ENCODE measurements at places on chromosomes 3 and 15. TPM values are rescaled to one million over a fixed set of nuclear protein-coding genes. Genes with fewer than 3 reads are reported as not detected.
A peak's percentile ranks its signal among the peaks of the same experiment; 100 is the strongest.

- H3K27ac ChIP-seq, result peak overlapping the region; percentile 93
- no peaks in the 10 kb centered on the region for H3K36me3 ChIP-seq
- peaks cover 28% of the 10 kb centered on the region for H3K4me1 ChIP-seq
- no peak overlapping the region for H3K4me3 ChIP-seq
- no peaks in the 10 kb centered on the region for H3K27me3 ChIP-seq
These were observed 84.7 kb upstream of the PPIB start for GRCh38 chr15:64247535-64247905.

ANKUB1 gene
- total RNA-seq, result not detected

DNA sequence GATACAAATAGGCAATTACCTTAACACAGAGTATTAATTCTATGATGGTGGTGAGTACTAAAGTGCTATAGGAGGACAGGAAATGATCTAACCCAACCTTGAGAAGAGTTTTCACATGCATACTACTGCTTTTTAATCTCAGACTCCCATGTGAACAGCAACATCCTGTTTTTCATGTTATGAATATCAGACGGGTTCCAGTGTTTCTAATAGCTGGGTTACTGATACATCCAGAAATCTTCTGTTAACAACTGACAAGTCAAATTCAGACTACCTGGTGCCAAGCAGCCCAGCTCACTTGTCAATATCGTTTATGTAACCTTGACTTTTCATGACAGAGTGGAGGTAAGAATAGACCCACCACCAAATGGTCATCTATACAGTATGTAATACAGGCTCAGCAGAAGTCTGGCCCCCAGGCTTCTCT, 220.2 kb upstream of the COL8A1 start:
- no peaks in the 10 kb centered on the region for H3K27me3 ChIP-seq
- DNase-seq, result no peak
- no peak overlapping the region for H3K27ac ChIP-seq
- no peaks in the 10 kb centered on the region for H3K36me3 ChIP-seq

CD200 gene
- 11.1 TPM for total RNA-seq

FOXB1 gene
- 1.3 TPM for total RNA-seq

- H3K27me3 ChIP-seq, result no peaks in the 10 kb centered on the region
- H3K4me1 ChIP-seq, result no peaks in the 10 kb centered on the region
- DNase-seq, result no peak
These were observed 36.8 kb upstream of the CCDC50 start for GRCh38 chr3:191292243-191293015.

DNA sequence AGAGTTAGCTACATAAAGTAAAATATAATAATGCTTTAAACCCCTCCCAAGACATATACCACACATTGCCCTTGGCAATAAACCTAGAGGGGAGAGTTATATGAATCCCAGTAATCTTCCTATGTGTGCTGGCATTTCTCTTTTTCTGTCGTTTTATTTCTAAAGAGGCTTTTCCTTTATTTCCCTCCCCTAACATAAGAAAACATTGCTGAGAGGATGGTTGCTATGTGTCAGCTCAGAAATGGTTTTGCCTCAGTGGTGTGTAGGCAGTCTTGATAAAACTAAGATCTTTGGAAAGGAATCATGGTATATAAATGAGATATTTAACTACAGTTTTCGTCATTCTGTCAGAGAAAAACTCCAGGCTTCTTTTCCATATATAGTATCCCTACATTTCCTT, 30.0 kb downstream of the CCDC191 start:
- no peak for DNase-seq
- H3K4me1 ChIP-seq, result no peaks in the 10 kb centered on the region
- H3K4me3 ChIP-seq, result no peak overlapping the region

GRCh38 chr15:59659366-59659765, 2.1 kb upstream of the GTF2A2 start:
- H3K4me1 ChIP-seq, result peaks cover 9% of the 10 kb centered on the region
- no peaks in the 10 kb centered on the region for H3K27me3 ChIP-seq
- DNase-seq, result no peak
- no peak overlapping the region for H3K4me3 ChIP-seq

SLC27A2 gene
- total RNA-seq, result not detected

GRCh38 chr3:65961733-65962132, 77.0 kb downstream of the MAGI1 start:
- peaks cover 16% of the 10 kb centered on the region for H3K4me1 ChIP-seq
- DNase-seq, result peak; percentile 60
- no peaks in the 10 kb centered on the region for H3K27me3 ChIP-seq
- no peaks in the 10 kb centered on the region for H3K36me3 ChIP-seq

EPHA6 gene
- 0.99 TPM for total RNA-seq

SH3GL3 gene
- 2.7 TPM for total RNA-seq

GRCh38 chr3:97232393-97233034, 418.1 kb downstream of the EPHA6 start:
- H3K4me1 ChIP-seq, result no peaks in the 10 kb centered on the region
- DNase-seq, result no peak
- H3K4me3 ChIP-seq, result no peak overlapping the region
- no peak overlapping the region for H3K27ac ChIP-seq
- no peaks in the 10 kb centered on the region for H3K27me3 ChIP-seq
- no peaks in the 10 kb centered on the region for H3K36me3 ChIP-seq

GPR87 gene
- total RNA-seq, result 15.5 TPM

DNA sequence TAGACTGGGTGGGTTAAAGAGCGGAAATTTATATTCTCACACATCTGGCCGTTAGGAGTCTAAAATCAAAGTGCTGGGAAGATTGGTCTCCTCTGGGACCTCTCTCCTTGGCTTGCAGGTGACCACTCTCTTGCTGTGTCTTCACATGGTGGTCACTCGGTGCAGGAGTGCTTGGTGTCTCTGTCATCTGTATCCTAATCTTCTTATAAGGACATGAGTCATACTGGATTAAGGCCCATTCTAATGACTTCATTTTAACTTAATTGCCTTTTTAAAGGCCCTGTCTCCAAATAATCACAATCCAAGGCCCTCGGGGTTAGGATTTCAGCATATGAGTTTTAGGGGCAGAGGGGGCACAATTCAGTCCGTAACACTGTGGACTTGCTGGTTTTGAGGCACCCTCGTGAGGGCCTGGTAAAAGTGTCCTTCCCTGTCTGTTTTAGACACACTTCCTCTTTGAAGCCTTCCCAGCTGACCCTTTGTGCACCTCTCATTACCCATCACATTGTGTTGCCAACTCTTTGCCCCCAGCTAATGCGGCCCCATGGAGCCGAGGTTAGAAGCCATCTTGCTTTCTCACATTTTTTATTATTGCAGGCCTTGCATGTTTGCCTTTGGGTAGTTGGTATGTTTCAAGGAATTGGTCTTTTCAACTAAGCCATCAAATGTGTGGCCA, 3.2 kb downstream of the XYLB start:
- no peak overlapping the region for H3K4me3 ChIP-seq
- H3K36me3 ChIP-seq, result no peaks in the 10 kb centered on the region
- H3K4me1 ChIP-seq, result peaks cover 4% of the 10 kb centered on the region
- no peak overlapping the region for H3K27ac ChIP-seq
- H3K27me3 ChIP-seq, result no peaks in the 10 kb centered on the region
- peak; percentile 47 for DNase-seq

GRCh38 chr3:32577581-32578556, 7.2 kb upstream of the DYNC1LI1 start:
- H3K36me3 ChIP-seq, result no peaks in the 10 kb centered on the region
- H3K4me1 ChIP-seq, result peaks cover 3% of the 10 kb centered on the region
- H3K27me3 ChIP-seq, result no peaks in the 10 kb centered on the region
- no peak for DNase-seq
- no peak overlapping the region for H3K27ac ChIP-seq
- no peak overlapping the region for H3K4me3 ChIP-seq

GRCh38 chr15:75943713-75944215, 40.1 kb downstream of the FBXO22 start:
- H3K4me1 ChIP-seq, result peaks cover 23% of the 10 kb centered on the region
- H3K27me3 ChIP-seq, result no peaks in the 10 kb centered on the region
- no peak overlapping the region for H3K4me3 ChIP-seq
- peak; percentile 36 for DNase-seq
- H3K36me3 ChIP-seq, result peaks cover 4% of the 10 kb centered on the region

GRCh38 chr15:38002883-38003477, 68.5 kb downstream of the TMCO5A start:
- no peaks in the 10 kb centered on the region for H3K36me3 ChIP-seq
- no peak overlapping the region for H3K4me3 ChIP-seq
- H3K27ac ChIP-seq, result no peak overlapping the region
- no peaks in the 10 kb centered on the region for H3K4me1 ChIP-seq
- DNase-seq, result peak; percentile 60

- no peak overlapping the region for H3K27ac ChIP-seq
- H3K36me3 ChIP-seq, result no peaks in the 10 kb centered on the region
- H3K27me3 ChIP-seq, result peaks cover 10% of the 10 kb centered on the region
- no peak overlapping the region for H3K4me3 ChIP-seq
These were observed 11.0 kb downstream of the SPTBN5 start for GRCh38 chr15:41882689-41883483.

RPL39L gene
- 6.5 TPM for total RNA-seq

DNA sequence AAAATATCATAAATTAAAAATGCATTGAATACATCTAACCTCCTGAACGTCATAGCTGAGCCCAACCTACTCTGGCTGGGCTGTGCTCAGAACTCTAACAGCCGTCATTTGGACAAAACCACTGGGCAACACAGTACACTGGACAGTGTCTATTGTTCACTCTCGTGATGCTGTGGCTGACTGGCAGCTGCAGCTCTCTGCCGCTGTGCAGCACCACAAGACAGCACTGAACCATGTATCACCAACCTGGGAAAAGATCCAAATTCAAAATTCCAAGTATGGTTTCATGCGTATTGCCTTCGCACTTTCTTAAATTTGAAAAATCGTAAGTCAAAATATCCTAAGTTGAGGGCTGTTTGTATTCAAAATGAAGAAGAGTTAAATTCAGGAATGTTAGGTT, 145.1 kb upstream of the CNTN4 start:
- H3K4me3 ChIP-seq, result no peak overlapping the region
- no peak for DNase-seq
- no peaks in the 10 kb centered on the region for H3K4me1 ChIP-seq

DNA sequence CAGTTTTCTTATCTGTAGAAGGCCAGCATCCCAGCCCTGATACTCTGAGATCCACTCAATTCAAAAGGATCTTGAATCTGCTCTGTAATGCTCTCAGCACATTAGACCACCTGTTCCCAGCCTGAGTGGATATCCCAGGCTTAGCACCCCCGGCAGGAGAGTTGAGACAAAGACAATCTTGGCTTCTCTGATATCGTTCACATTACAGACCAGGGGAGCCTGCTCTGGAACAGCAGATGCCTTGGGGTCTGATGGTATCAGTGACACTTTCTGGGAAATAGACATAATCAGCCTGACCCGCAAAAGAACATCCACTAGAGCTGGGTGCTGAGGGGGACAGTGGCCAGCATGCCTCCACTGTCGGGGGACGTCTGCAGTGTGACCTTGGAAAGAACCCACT, 70.6 kb downstream of the BDH1 start:
- DNase-seq, result no peak
- no peaks in the 10 kb centered on the region for H3K27me3 ChIP-seq
- peaks cover 44% of the 10 kb centered on the region for H3K4me1 ChIP-seq

DNA sequence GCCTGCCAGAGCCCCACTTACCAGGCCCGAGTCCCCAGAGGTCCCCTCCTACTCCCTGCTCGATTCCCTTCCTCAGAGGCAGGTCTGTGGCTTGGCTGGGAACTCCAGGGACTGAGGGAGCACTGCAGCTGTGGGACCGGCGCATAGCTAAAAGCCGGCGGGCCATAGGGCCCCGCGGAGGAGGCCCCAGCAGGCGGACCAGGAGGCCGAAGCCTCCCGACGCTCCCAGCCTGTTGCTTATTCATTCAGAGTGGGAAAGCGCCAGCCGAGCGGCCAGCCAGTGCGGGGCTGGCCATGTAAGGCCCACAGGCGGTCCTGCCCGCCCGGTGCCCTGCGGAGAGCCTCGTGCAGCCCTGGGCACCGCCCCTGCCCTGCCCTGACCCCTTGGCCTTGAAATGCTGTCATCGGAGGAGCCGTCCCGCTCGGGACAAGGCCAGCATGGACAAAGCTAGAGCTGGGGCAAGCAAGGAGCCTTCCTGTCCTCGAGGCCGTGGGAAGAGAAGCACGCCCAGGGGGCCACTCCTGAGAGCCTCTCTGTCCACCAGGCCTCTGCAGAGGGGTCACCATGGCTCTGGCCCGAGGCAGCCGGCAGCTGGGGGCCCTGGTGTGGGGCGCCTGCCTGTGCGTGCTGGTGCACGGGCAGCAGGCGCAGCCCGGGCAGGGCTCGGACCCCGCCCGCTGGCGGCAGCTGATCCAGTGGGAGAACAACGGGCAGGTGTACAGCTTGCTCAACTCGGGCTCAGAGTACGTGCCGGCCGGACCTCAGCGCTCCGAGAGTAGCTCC, at the start of gene LOXL1:
Gene LOXL1 (plus strand): TSS at position 244 of the 784 bp plus-strand sequence. CDS start 322 bp downstream, at position 566.
- DNase-seq, result peak; percentile 89
- no peaks in the 10 kb centered on the region for H3K36me3 ChIP-seq
- H3K4me3 ChIP-seq, result peak within 1 kb of the TSS; percentile 80
- H3K27ac ChIP-seq, result peak within 1 kb of the TSS; percentile 94
- H3K4me1 ChIP-seq, result peaks cover 82% of the 10 kb centered on the region

RBMS3 gene
- total RNA-seq, result 32.3 TPM

- H3K4me3 ChIP-seq, result no peak overlapping the region
- no peaks in the 10 kb centered on the region for H3K36me3 ChIP-seq
- no peak overlapping the region for H3K27ac ChIP-seq
- peaks cover 6% of the 10 kb centered on the region for H3K27me3 ChIP-seq
- DNase-seq, result peak; percentile 49
- peaks cover 39% of the 10 kb centered on the region for H3K4me1 ChIP-seq
These were observed 1.3 kb downstream of the LRRC15 start for GRCh38 chr3:194367992-194368841.

GRCh38 chr3:175297216-175297615, 438.1 kb downstream of the NAALADL2 start:
- H3K4me3 ChIP-seq, result no peak overlapping the region
- H3K27me3 ChIP-seq, result no peaks in the 10 kb centered on the region
- no peak overlapping the region for H3K27ac ChIP-seq

DNA sequence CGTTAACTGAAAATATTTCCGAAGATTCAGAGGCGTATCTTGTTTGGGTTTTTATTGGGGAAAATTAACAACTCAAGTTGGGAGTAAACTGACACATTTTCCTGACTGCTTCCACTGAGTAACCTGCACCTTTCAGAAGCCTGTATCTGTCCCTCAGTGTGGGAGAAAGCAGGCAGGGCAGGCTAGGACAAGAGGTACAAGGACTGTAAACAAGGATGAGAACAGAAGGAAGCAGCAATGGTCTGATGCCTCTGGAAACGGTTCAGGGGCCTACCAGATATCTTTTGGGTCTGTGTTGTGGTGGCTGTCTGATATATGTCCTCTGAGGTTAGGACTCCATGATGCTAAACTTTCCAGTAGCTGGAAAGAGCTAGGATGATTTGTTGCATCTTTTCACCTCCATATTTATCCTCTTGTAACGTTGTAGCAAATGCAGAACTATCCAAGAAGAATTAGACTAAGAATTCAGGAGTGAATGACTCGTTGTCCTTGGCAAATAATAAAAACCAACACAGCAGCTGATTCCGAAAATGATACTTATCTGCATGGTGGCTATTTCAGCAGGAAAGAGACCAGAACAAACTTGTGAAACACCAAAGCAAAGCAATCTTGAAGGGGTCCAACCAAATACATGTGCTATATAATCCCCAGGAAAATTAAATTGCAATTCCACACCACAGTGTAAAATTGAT, 195.9 kb upstream of the ICE2 start:
- H3K4me1 ChIP-seq, result peaks cover 8% of the 10 kb centered on the region
- H3K27ac ChIP-seq, result peak overlapping the region; percentile 60
- H3K4me3 ChIP-seq, result no peak overlapping the region
- H3K36me3 ChIP-seq, result no peaks in the 10 kb centered on the region
- no peaks in the 10 kb centered on the region for H3K27me3 ChIP-seq

GRCh38 chr3:191234216-191234615, 35.2 kb downstream of the OSTN start:
- H3K36me3 ChIP-seq, result no peaks in the 10 kb centered on the region
- no peaks in the 10 kb centered on the region for H3K27me3 ChIP-seq
- H3K4me1 ChIP-seq, result peaks cover 28% of the 10 kb centered on the region
- no peak overlapping the region for H3K4me3 ChIP-seq
- no peak overlapping the region for H3K27ac ChIP-seq
- DNase-seq, result no peak
